ENCODE measurements at places on chromosomes 2 and 18. TPM values are rescaled to one million over a fixed set of nuclear protein-coding genes. Genes with fewer than 3 reads are reported as not detected.

ZFP36L2 gene
- 71.0 TPM for total RNA-seq

POTEC gene
- not detected for total RNA-seq

PDE1A gene
- 1.2 TPM for total RNA-seq

EPB41L3 gene
- total RNA-seq = 16.3 TPM

TMEM18 gene
- total RNA-seq = 18.0 TPM

Measured in esophagus mucosa (tissue), 1 donor.